ENCODE measurements at places on chromosomes 2 and 18. TPM values are rescaled to one million over a fixed set of nuclear protein-coding genes. Genes with fewer than 3 reads are reported as not detected.

REEP1 gene
- total RNA-seq = 15.0 TPM

CASP8 gene
- total RNA-seq = 10.0 TPM

PLB1 gene
- 0.26 TPM for total RNA-seq

DLGAP1 gene
- under 0.01 TPM for total RNA-seq

PLCL1 gene
- 0.76 TPM for total RNA-seq

CGREF1 gene
- 5.1 TPM for total RNA-seq

MAP3K20 gene
- 23.9 TPM for total RNA-seq

DPYSL5 gene
- total RNA-seq = under 0.01 TPM

CCDC178 gene
- 0.51 TPM for total RNA-seq

SERPINB12 gene
- total RNA-seq = not detected

ARHGAP25 gene
- 11.9 TPM for total RNA-seq

HOXD1 gene
- 4.6 TPM for total RNA-seq

PFN4 gene
- total RNA-seq = 0.26 TPM

GAD1 gene
- total RNA-seq = 0.13 TPM

ITPRIPL1 gene
- 4.0 TPM for total RNA-seq

TAF1B gene
- total RNA-seq = 16.3 TPM

HIBCH gene
- total RNA-seq = 12.8 TPM

MROH2A gene
- not detected for total RNA-seq

CIB4 gene
- not detected for total RNA-seq

PAX3 gene
- not detected for total RNA-seq

EFEMP1 gene
- total RNA-seq = 3,306 TPM

GALR1 gene
- total RNA-seq = not detected

EVA1A gene
- 52.1 TPM for total RNA-seq

COL3A1 gene
- 1.4 TPM for total RNA-seq

LHCGR gene
- total RNA-seq = not detected

GALNT14 gene
- 0.39 TPM for total RNA-seq

ALPI gene
- total RNA-seq = not detected

ANKRD62 gene
- not detected for total RNA-seq

MBP gene
- total RNA-seq = 7.0 TPM

ERBB4 gene
- total RNA-seq = under 0.01 TPM

ERMN gene
- total RNA-seq = not detected

PHOSPHO2 gene
- 2.5 TPM for total RNA-seq

DUSP28 gene
- total RNA-seq = 1.8 TPM

CFAP65 gene
- not detected for total RNA-seq

PRPF40A gene
- total RNA-seq = 88.6 TPM

CPLX4 gene
- total RNA-seq = not detected

GORASP2 gene
- total RNA-seq = 28.3 TPM

FAM110C gene
- total RNA-seq = 0.39 TPM

SKA1 gene
- total RNA-seq = 2.9 TPM

SLC38A11 gene
- total RNA-seq = not detected

C18orf32 gene
- 6.7 TPM for total RNA-seq

INHA gene
- total RNA-seq = not detected

NT5DC4 gene
- total RNA-seq = not detected

ANO7 gene
- total RNA-seq = 1.0 TPM

ASXL3 gene
- total RNA-seq = 0.76 TPM

HRH4 gene
- total RNA-seq = not detected

ARMC9 gene
- total RNA-seq = 6.0 TPM

GPR45 gene
- not detected for total RNA-seq

GLB1L gene
- total RNA-seq = 4.7 TPM

LYPD1 gene
- 0.13 TPM for total RNA-seq

RNF152 gene
- 83.6 TPM for total RNA-seq

GREB1 gene
- total RNA-seq = 0.38 TPM

LINC00305 gene
- not detected for total RNA-seq

UGT1A5 gene
- total RNA-seq = not detected

ZAP70 gene
- 0.13 TPM for total RNA-seq
